Stimulated activated CD8-positive, alpha-beta memory T cell treated with anti-CD3 and anti-CD28 coated beads, Interleukin-4, amount 100 ng/mL, for 4 hours (primary cell): ENCODE measurements at places on chromosomes 5 and 9.

DNA sequence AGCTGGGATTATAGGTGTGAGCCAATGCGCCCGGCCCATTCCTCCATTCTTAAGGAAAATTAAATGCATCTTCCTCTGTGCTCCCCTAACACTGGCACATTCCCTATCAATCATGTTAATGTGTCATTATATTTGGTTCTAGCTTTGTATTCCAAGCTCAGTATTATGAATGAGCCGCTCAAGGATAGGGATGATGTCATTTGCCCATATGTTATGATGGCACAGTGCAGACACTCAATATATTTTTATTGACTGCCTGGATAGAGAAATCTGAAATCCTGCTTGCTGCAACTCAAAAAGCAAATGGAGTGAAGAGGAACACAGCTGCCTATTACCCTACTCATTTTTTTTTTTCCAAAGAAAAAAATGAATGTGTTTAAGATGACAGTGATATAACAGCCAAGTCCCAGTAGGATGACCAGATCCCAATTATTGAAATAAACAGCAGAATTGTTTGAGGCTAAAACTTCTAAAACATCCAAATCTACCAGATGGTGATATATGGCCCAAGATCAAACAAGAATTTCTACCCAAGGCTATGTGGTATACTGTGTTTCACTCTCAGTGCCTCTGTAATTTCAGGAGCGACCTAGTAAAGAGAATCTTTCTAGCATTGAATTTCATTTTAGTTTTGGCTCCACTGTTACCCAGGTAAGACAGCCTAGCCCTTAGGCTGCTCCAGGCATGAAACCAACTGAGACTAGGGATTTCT lies 16.3 kb downstream of the SUSD1 start:
- DNase-seq: no peak

- no peak for DNase-seq
Measured at GRCh38 chr9:29241320-29241719, 1668.0 kb upstream of the C9orf72 start.

DNA sequence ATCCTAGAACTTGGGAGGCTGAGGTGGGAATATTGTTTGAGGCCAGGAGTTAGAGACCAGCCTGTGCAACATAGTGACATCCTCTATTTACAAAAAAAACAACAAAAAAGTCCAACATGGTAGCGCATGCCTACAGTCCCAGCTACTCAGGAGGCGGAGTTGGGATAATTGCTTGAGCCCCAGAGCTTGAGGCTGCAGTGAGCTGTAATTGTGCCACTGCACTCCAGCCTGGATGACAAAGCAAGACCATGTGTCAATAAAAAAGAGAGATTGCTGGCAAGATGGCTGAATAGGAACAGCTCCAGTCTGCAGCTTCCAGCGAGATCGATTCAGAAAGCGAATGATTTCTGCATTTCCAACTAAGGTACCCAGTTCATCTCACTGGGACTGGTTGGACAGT lies 54.8 kb upstream of the FBXL17 start:
- no peak for DNase-seq

DNA sequence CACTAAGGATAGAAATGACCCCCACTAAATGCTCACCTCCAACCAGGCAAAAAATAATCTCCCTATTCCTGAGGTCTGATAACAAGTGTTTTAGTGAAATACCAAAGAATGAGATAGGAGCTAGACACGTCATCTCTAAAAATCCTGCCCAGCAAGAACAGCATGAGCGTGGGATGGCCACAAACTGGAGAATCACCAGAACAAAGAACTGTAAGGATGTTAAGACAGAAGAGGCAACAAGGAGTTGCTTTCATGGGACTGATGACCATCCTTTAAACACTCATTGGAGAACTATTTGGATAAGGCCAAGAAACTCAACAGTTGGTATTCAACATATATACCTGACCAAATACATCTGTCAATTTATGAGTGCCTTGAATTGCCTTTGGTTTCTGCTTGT lies 113.7 kb downstream of the RASEF start:
- DNase-seq: no peak

- DNase-seq: no peak
Measured at GRCh38 chr5:150038547-150038946, 38.0 kb downstream of the HMGXB3 start.

GRCh38 chr5:120615967-120616645 lies 152.0 kb downstream of the PRR16 start:
- no peak for DNase-seq

GRCh38 chr9:23677446-23677845 lies 148.6 kb downstream of the ELAVL2 start:
- DNase-seq: no peak

GRCh38 chr9:128185979-128186965 lies 5.1 kb downstream of the CIZ1 start:
- no peak for DNase-seq

DNA sequence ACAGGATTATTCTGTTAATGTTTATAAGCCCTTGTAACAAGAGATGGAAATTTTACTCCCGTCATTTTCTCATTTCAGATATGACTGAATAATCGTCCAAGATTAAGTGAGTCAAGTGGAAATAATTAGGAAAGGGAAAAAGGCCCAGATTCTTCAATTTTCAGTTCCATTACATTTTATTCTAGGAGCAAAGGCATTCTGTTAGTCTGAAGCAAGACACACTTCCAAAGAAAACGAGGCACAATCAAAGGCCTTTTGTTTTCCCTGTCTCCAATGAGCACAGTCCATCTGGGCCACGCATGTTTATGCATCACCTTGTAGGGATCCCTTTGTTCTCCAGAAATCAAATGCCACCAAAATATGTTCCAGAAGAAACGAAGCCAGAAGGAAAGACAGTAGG lies 382.9 kb upstream of the RFX3 start:
- DNase-seq: no peak

DNA sequence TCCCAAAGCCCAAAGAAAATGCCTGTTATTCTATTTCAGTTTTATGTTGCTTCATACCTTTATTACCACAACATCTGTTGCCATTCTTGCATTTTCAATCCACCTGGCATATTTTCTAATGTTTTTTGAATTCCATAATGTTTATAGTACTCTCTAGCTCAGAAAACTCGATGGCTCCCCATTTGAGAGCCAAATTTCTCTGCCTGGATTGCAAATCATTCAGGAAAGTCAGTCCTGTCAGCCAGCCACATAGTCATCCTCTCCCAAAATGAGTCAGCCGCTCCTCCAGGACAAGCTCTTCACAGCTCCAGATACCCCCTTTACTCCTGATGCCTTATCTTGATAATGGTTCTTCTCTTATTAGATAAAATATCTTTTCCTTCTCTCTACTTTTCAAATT lies 78.2 kb upstream of the ADCY2 start:
- DNase-seq: no peak

DNA sequence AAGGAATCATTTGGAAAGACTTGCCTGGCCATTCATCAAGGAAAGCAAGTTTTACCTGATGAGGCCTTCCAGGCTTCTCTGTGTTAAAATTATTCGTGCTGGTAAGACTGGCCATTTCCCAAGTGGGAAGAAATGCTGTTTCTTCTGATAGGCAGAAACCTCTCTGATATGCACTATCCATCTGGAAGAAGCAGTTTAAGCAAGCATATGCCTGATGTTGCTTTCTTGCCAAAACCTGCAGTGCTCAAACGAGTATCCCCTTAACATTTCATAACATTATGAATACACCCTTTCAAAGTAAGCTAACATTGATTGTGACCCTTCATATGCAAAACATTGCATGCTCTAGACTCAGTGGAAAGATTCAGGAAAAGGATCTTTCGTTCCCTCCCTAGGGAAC lies 36.0 kb upstream of the PRLR start:
- DNase-seq: no peak

- DNase-seq: no peak
Measured at GRCh38 chr5:179355976-179356974, 11.0 kb upstream of the ADAMTS2 start.

GRCh38 chr9:86531971-86532640 lies 177.9 kb upstream of the TUT7 start:
- DNase-seq: no peak

DNA sequence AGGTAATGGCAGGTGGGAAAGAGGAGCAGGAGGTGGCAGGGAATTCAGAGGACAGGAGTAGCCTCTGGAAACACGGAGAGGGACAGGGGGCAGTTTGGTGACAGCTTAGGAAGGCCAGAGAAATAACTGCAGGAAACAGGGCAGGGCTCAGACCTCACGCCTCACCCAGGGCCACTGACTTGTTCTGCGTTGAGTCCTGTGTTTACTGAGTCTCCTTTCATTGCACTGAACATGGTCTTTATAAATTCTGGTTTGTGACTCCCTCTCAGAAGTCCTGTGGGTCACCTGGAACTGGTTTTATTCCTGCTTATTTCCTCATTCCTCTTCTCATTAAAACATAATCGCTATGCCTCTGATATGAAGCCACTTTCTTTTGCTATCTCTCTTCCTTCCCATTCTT lies 55.2 kb upstream of the ZNF622 start:
- no peak for DNase-seq

GRCh38 chr5:142929587-142929986 lies 159.4 kb downstream of the ARHGAP26 start:
- DNase-seq: peak; percentile 3

DNA sequence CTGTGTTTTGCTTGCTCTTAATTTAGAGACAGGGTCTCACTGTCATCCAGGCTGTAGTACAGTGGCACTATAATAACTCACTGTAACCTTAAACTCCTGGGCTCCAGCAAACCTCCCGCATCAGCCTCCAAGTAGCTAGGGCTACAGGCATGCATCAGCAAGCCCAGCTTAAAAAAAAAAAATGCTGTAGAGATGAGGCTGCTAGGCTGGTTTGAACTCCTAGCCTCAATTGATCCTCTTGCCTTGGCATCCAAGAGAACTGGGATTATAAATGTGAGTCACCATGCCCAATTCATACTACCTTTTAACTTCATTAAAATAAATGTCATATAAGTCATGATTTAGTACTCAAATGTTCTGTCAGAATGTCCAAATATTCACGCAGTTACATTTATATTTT lies 2195.7 kb upstream of the C9orf72 start:
- no peak for DNase-seq

- DNase-seq: no peak
Measured at GRCh38 chr5:169331292-169331852, 30.4 kb upstream of the SLIT3 start.

GRCh38 chr5:68424799-68425537 lies 209.4 kb downstream of the PIK3R1 start:
- no peak for DNase-seq

GRCh38 chr9:123679330-123679987 lies 250.5 kb downstream of the DENND1A start:
- no peak for DNase-seq

- DNase-seq: no peak
Measured at GRCh38 chr5:77513321-77513720, 21.2 kb upstream of the WDR41 start.

DNA sequence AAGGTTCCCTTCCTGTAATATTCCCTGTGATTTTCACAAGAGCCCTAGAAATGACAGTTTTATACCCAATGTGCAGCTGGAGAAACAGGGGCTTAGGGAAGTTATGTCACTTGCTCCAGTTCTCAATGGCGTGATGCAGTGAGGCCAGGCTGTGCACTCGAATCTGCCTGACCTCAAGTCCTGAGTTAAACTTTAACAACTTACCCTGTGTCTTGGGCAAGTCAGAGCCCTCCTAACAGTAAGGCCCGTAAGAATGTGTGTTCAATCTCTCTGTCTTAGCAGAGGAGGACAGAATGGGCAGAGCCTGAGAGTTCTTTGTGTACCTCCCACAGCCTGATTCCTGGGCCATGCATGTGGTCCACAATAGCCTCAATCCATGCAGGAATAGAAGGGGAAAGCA lies 181.1 kb downstream of the TRIM32 start:
- DNase-seq: no peak

DNA sequence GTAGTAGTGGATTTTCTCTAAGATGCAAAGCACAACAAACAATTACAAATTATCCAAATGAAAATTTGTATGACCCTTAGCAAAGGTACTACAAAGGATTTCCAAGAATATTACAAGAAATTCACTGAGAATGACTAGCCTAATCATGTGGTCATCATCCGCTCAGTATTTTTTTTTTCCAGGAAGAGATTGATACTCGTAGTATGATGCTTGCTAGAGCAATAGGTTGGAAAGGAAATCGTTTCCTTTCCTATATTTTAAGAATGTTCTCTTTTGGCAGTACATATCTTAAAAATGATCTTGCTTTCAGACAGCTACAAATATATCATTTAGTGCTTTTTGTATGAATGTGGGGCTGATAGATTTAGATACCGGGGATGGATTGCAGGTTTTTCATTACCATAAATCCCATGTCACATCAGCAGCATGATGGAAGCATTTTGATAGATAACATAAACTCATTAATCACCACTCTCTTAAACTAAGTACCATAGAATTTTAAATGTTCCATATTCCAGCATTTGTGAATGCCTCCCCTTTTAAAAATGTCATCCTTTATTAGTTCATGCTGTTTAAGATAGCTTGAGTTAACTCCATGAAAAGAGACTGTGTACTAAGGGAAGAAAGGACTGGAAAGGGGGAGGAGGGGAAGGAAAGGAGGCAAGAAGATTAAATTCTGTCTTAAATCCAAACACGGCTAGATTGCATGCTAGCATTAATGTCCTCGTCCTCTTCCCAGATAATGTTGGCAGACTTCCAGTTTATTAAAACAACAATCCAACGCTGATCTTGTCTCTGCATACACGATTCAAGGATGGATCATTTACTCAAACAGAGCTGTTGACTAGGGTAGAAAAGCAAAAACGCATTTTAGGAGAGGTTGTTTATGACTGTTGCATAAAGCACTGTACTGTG lies 311.7 kb upstream of the ZNF608 start:
- DNase-seq: no peak

- DNase-seq: no peak
Measured at GRCh38 chr5:154901276-154901675, 36.7 kb downstream of the GEMIN5 start.

DNA sequence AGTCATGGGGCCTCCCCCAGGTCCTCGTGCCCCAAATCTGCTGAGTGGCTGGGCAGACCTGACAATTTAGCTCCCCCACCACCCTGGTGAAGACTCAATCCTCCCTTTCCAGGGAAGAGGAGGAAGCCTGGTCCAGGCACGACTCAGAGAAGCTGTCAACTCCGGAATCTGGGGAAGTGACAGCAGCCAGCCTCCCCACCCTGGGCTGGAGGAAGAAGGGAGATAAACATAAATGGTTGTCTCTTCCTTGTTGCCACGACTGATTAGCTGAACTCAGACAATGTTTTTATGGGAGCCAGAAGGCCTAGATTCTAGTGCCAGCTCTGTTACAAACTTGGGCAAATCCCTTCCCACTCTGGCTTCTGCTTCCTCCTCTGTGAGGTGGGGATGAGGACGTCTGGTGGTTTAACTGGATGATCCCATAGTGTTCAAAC lies 15.4 kb downstream of the CCDC69 start:
- no peak for DNase-seq
